ENCODE measurements at places on chromosomes 6 and 20. TPM values are rescaled to one million over a fixed set of nuclear protein-coding genes. Genes with fewer than 3 reads are reported as not detected.

SIRPB1 gene
- total RNA-seq: 0.17 TPM

DLK2 gene
- total RNA-seq: 0.63 TPM

TGM6 gene
- not detected for total RNA-seq

RBBP8NL gene
- total RNA-seq: not detected

CYB5R4 gene
- 2.7 TPM for total RNA-seq

TCFL5 gene
- 11.7 TPM for total RNA-seq

UST gene
- 15.1 TPM for total RNA-seq

FERMT1 gene
- 4.9 TPM for total RNA-seq

COL9A3 gene
- 1.1 TPM for total RNA-seq

GGT7 gene
- 10.7 TPM for total RNA-seq

SPTLC3 gene
- total RNA-seq: 4.6 TPM

SLC17A2 gene
- total RNA-seq: not detected

AARS2 gene
- total RNA-seq: 16.2 TPM

SLC12A5 gene
- total RNA-seq: under 0.01 TPM

RAB32 gene
- 90.6 TPM for total RNA-seq

IMPG1 gene
- total RNA-seq: not detected

CCN5 gene
- 8.8 TPM for total RNA-seq

PKIB gene
- total RNA-seq: 2.1 TPM

BFSP1 gene
- total RNA-seq: 2.3 TPM

LGSN gene
- not detected for total RNA-seq

OR12D3 gene
- not detected for total RNA-seq

LY86 gene
- total RNA-seq: not detected

ACSS1 gene
- 0.63 TPM for total RNA-seq

MDFI gene
- 0.26 TPM for total RNA-seq

CNBD2 gene
- total RNA-seq: 1.7 TPM

MYBL2 gene
- total RNA-seq: 0.09 TPM

ADGRG6 gene
- 0.32 TPM for total RNA-seq

MAP1LC3A gene
- 16.3 TPM for total RNA-seq

BPIFB2 gene
- total RNA-seq: not detected

SEL1L2 gene
- not detected for total RNA-seq

SCAND1 gene
- 50.9 TPM for total RNA-seq

BAG2 gene
- total RNA-seq: 7.4 TPM

SUPT3H gene
- 9.7 TPM for total RNA-seq

C6orf15 gene
- total RNA-seq: not detected

DZANK1 gene
- total RNA-seq: 0.47 TPM

BPI gene
- total RNA-seq: 0.32 TPM

LAMA4 gene
- total RNA-seq: 569 TPM

NFS1 gene
- total RNA-seq: 18.9 TPM

CTAGE9 gene
- total RNA-seq: not detected

ADGB gene
- not detected for total RNA-seq

CPXM1 gene
- 1.0 TPM for total RNA-seq

PSMB1 gene
- 257 TPM for total RNA-seq

ZNF391 gene
- 1.0 TPM for total RNA-seq

VIP gene
- total RNA-seq: not detected

VSX1 gene
- not detected for total RNA-seq

WFDC5 gene
- not detected for total RNA-seq

TPD52L2 gene
- 95.0 TPM for total RNA-seq

SRF gene
- 7.7 TPM for total RNA-seq

All from bronchial smooth muscle cell (primary cell).